Stimulated activated CD8-positive, alpha-beta memory T cell treated with anti-CD3 and anti-CD28 coated beads, Interleukin-4, amount 100 ng/mL, for 1 hour (primary cell): ENCODE measurements at places on chromosomes 7 and 10.

GRCh38 chr7:40733578-40733977 is 598.8 kb downstream of the SUGCT start:
- DNase-seq: no peak

DNA sequence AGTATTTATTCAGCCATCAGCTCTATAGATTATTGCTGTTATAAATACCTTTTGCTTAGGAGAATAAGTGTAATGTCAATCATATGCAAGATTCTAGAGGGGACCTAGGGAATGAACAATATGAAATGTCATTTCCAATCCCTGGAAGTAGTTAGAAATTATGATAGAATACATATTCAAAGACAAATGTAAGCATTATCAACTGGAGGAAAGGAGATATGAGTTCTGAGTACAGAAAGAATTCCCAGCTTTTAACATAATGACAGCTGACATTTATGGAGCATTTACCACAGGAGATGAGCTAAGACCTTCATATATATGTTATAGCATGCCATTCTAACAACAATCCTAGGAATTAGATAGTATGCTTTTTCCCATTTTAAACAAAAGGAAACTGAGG is 86.2 kb downstream of the FAM13C start:
- DNase-seq: no peak

DNA sequence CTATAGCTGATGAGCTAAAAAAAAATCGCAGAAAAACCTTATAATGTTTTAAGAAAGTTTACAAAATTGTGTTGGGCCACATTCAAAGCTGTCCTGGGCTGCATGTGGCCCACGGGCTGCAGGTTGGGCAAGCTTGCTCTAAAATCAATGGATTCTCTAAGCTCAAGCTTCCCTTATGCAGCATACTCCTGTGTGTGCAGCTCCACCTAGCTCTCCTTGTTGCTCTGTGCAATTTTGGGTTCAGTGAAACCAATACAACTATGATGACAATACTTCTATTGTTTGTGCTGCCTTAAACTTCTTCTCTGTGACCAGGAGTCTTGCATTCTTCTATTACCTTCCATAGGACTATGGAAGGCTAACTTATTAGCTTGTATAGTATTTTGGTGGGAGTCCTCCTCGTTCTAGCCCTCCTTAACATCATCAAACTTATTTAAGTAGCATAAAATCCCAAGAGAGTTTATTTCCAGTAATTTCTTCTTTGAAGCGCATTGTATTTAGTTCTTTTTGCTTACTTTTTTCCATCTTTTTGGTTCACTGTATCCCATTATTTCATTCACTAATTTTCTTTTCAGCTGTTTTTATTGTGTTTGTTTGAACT is 170.9 kb upstream of the SMIM30 start:
- no peak for DNase-seq

- no peak for DNase-seq
Observed at GRCh38 chr7:30476459-30477145, 2.0 kb downstream of the NOD1 start.

DNA sequence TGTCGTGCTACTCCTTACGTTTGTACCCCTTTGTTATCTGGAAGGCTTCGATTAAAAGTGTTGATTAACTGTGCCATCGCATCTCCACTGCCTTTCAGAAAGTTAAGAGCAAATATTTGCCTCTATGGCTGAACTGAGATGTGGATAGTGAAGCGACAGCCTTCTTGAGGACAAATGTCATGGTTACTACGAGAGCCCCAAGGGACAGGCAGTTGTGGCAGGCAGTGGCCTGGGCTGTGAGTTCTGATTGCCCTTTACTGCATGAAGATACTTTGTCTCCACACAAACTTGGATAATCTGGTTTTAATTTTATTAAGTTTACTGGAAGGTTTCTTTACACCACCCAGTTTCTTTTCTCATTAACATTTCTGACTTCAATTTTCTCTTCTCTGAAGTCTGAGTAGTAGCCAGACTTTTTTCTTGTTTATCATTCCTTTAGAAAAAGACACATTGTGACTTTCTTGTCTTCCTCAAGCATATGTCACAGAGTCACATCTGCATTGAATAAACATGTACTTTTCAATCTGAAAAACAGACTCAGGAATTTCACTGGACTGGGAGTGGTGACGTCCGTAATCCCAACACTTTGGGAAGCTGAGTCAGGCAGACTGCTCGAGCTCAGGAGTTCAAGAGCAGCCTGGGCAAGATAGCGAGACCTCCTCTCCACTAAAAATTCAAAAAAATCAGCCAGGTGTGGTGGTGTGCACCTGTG is 1.5 kb downstream of the TAS2R41 start:
- no peak for DNase-seq

- no peak for DNase-seq
Observed at GRCh38 chr7:128233471-128233870, 7.6 kb upstream of the LEP start.

DNA sequence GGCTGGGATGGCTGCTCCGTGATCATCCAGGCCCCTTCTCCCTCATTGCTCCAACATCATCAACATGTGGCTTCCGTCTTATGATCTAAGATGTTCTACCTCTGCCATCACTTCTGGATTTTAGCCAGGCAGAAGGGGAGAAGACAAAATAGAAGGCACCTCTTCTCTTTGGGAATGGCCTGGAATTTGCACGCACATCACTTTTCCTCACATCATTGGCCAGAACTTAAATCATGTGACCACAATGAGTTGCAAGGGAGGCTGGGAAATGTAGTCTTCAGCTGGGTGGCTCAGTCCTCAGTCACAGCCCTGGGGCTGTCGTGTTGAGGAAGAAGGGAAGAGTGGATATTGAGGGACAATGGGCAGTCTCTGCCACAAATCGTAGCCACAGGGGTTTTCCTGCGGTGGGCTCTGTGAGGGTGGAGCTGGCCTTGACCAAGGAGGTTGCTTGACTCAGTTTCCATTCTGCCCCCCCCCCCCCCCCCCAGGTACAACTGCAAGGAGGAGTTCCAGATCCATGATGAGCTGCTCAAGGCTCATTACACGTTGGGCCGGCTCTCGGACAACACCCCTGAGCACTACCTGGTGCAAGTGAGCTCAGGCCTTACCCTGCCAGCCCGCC is 50.3 kb downstream of the PALD1 start:
- no peak for DNase-seq

DNA sequence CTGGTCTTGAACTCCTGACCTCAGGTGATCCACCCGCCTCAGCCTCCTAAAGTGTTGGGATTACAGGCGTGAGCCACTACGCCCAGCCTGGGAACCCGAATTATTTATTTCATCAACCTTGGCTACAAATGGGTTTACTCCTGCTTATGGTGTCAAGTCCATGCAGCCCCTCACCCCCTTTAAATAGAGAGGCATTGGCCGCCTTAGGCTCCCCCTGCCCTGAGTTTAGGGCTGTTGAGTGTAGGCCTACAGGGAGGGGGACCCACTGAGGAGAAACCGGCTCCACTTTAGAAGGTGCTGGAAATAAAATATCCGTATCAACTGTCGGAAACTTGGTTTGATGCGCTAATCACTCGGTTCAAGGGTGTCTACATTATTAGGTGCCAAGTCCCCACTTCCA is 8.7 kb upstream of the SP8 start:
- DNase-seq: no peak

DNA sequence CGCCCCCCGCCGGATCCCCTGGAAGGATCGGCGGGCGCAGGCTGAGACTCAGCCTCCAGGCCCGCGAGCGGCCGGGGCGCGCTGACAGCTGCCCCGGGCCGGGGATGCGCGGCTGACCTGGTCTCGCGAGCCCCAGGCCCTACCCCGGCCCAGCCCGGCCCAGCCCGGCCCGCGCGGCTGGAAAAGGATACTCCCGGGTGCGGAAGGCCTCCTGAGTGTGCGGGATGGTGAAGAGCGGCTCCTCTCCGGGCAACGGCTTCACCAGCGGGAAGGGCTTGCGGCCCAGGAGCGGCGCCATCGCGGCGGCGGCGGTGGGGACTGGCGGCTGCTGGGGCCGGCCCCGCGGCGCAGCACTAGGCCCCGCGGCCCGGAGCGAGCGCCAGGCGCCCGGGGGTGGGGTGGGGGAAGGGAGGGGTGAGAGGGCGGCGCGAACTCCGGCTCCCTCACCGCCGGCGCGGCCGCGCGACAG is 423 bp downstream of the BAZ1B start:
- DNase-seq: peak; percentile 18

GRCh38 chr10:14382022-14382421 is 51.3 kb upstream of the FRMD4A start:
- DNase-seq: no peak

GRCh38 chr7:128874140-128875031 is 11.7 kb downstream of the ATP6V1F start:
- DNase-seq: no peak

GRCh38 chr10:7311218-7311849 is 99.5 kb downstream of the SFMBT2 start:
- no peak for DNase-seq

GRCh38 chr7:64558323-64558705 is 4.6 kb downstream of the ZNF680 start:
- no peak for DNase-seq

DNA sequence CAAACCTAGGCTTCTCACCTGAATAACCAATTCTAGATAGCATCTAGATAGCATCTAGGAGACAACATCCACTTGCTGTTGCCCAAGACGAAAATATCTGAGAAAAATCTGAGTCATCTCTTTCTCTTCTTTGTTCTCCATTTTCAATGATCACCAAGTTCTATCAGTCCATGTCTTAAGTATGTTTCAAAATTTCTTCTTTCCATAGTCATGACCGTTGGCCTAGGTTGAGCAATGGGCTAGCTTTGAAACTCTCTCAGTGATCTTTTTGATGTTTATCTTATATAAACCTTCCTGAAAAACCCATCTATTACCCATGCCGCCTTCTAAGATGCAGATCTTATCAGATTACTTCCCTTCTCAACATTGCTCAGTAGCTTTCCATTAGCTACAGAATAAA is 23.4 kb upstream of the CASD1 start:
- no peak for DNase-seq

DNA sequence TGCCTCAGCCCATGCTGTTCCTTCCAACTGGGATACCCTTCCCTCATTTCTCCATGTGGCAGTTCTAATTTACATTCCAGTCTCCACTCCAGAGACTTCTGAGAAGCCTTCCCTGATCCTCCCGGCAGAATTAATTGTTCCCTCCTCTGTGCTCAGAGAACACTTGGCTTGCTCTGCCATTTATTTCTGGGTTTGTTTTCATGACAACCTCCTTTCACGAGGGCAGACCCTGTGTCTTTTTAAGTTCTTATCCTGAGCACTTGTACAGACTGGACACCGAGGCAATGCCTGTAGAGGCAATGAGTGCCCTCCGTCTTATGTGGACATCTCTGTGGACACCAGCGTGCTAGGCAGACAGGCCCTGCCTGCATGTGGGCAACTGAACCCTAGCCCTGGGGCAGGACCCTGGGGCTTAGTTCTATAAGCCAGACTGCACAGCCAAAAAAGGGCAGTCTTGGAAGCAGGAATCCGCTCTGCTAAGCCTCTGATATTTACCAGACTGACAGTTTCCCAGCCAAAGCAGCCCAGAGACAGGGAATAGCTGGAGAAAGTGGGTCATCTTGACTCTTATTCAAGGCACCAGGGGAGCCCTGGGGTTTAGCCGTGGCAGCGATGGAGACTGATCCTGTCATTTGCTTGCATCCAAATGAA is 474.0 kb downstream of the RPS24 start:
- no peak for DNase-seq

DNA sequence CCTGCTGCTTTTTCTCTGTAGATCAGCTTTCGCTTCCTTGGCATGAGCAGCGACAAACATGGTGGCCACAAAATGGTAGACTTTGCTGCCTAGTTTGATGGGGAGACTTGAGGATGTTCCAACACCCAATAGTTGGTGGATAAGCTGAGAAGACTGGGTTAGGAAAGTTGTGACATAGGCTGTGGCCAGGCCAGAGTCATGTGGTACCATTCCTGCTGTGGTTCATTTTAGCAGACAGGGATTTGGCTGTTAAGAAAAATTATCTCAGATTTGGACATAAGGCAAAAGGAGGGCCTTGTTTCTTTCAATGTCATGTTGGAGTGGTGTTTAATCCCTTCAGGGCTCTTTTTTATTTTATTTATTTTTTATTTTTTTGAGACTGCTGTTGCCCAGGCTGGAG is 26.6 kb upstream of the FAM180A start:
- no peak for DNase-seq

GRCh38 chr7:46513447-46513848 is 592.4 kb upstream of the IGFBP3 start:
- DNase-seq: no peak

- no peak for DNase-seq
Observed at GRCh38 chr7:4185721-4186512, 496.2 kb upstream of the FOXK1 start.

- DNase-seq: no peak
Observed at GRCh38 chr10:13815756-13816155, 229.0 kb downstream of the PRPF18 start.

GRCh38 chr7:157800281-157800680 is 463.5 kb downstream of the DNAJB6 start:
- no peak for DNase-seq

- DNase-seq: no peak
Observed at GRCh38 chr10:59315465-59315864, 46.9 kb downstream of the FAM13C start.

DNA sequence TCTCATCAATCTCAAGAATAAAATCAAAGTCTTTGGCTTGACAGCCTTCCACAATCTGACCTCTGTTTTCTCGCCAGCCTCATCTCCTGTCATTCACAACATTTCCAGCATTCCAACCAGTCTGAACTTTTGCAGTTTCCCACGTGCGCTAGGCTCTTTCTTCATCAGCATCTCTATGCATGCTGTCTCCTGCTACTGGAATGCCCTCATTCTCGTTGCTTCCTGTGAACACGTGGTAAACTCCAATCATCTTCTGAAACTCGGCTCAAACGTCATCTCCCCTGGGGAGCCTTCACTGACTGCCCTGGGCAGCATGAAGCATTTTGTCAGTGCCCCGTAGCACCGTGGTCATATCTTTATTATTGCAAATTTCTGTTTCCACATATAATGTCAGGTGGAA is 12.2 kb upstream of the RSBN1L start:
- no peak for DNase-seq

GRCh38 chr7:81684514-81685269 is 85.2 kb downstream of the HGF start:
- no peak for DNase-seq

DNA sequence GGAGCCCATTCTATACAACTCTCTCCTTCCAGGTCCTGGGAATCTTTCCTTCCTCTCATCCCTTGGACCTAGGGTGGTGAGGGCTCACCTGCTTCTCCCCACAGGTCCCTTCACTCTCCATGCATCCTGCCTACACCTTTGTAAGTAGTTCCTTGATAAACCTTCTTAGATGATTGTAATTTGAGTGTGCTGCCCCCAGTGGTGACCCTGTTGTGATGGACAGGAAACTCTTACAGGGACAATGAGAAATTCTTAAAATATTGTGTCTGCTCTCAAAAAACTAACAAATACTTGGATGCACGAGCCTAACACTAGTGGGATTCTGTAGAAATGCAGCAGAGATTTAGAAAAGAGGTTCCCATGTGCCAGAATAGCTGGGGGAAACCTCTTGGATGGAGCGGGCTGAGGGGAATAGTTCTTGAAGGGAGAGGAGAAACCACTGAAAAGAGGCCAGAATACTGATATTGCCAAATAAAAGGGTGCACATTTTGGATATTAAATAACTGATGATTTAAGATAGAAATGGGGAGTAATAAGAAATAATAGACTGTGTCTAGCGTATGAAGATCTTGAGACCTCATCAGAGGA is 6.7 kb upstream of the PAXIP1 start:
- DNase-seq: no peak

GRCh38 chr10:61063901-61064300 is 119.9 kb upstream of the RHOBTB1 start:
- DNase-seq: no peak

GRCh38 chr7:131692131-131692960 is 135.9 kb upstream of the PODXL start:
- DNase-seq: no peak
